ENCODE measurements at places on chromosomes 2 and 18. TPM values are rescaled to one million over a fixed set of nuclear protein-coding genes. Genes with fewer than 3 reads are reported as not detected.

The CXCR2 gene
- not detected for total RNA-seq

The GPR75 gene
- 27.2 TPM for total RNA-seq

The ALK gene
- 2.5 TPM for total RNA-seq

The LRP1B gene
- total RNA-seq = 117 TPM

The MATN3 gene
- 1.3 TPM for total RNA-seq

The ALPP gene
- total RNA-seq = not detected
